ENCODE measurements at places on chromosomes 4 and X.

- no peak for DNase-seq
These were observed 22.1 kb downstream of the CD99 start for GRCh38 chrX:2712890-2713840.

DNA sequence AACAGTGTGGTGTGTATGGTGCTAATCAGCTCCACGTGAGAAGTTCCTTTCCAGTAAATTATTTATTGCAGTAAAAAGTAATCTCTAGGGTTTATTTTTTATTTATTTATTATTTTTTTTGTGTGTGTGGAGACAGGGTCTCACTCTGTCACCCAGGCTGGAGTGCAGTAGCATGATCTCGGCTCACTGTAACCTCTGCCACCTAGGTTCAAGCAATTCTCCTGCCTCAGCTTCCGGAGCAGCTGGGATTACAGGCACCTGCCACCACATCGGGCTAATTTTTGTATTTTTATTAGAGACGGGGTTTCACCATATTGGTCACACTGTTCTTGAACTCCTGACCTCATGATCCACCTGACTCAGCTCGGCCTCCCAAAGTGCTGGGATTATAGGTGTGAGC, 606.9 kb downstream of the PCDH7 start:
- DNase-seq = no peak

GRCh38 chr4:149113804-149114430, 671.7 kb upstream of the NR3C2 start:
- DNase-seq = peak; percentile 65

DNA sequence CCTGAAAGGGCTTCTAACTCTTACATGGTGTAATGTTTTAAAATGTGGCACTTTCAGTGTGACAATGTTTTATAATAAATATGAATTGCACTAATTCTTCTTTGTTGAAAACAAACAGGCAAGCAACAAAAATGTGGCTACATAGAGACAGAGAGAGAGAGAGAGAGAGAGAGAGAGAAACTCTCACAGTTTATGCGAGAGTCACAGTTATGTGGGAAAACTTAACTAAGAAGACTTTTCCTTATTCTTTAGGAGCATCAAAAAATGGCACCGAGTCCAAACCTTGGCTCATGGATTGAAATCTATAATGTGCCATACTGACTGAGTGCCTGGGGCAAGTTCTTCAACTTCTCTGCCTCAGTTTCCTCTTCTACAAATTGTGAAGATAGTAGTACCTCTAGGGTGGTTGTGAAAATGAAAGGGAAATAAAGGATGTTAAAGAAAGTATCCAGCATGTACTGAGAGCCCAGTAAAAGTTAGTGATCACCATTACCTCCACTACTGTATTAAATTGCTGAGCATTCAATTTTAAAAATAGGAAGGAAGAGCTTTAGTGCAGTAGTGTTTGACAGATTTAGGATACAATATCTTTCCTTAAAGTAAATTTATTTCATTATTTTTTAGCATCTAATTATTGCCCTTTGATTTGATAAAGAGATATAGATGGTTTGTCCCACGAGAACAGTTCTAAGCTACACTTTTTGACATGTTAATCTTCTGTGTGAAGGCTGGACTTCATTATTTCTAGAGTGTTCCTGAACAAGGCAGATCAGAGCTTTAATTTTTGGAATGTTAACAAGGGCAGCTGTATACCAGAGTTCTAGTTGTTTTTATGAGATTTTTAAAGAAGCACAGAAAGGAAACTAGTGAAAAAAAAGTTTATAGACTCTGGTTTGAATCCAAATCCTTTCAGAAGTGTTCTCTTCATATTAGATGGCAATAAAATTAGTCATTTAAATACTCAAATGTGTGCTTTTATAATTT, 187.5 kb upstream of the ANK2 start:
- DNase-seq = no peak

GRCh38 chr4:84500386-84501201, 1.5 kb upstream of the NKX6-1 start:
- no peak for DNase-seq

- DNase-seq = peak; percentile 46
These were observed 54.5 kb upstream of the CHRNA9 start for GRCh38 chr4:40280586-40280985.

GRCh38 chrX:78517124-78517523, 142.0 kb downstream of the RTL3 start:
- no peak for DNase-seq

DNA sequence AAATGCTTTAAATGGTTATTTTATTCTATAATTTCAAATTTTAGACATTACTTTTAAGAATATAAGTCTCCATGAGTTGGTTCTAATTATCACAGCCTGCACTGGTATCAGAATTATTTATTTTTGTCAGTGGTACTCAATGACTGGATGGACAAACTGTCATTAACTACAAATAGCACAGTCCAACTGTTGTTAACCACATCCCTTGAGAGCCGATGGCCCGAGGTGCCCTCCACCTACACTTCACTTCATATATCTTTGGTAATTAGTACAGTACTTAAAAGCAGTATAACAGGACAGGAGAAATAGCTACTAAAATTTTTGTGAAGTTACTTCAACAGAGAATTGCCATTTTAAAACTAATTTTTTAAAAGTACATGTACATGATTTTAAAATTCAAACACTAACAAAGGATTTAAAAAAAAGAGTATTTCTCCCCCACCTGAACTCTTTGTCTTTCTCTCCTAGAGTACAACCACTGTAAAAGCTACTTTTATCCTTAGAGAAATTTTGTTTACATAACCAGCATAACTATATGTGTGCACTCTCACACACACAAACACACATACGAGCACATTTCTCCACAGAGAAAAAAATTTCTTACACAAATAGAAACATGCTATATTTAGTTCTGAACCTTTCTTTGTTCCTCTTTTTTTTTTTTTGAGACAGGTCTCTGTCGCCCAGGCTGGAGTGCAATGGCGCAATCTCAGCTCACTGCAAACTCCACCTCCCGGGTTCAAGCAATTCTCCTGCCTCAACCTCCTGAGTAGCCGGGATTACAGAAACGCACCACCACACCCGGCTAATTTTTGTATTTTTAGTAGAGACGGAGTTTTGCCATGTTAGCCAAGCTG, 6.5 kb downstream of the TIFA start:
- DNase-seq = no peak

- DNase-seq = no peak
These were observed 23.6 kb downstream of the NOP14 start for GRCh38 chr4:2939383-2940243.

- no peak for DNase-seq
These were observed 11.8 kb downstream of the DAPP1 start for GRCh38 chr4:99828477-99828876.

GRCh38 chr4:153419673-153420278, 46.4 kb upstream of the TMEM131L start:
- no peak for DNase-seq

All from urothelium cell line (cell line).